Stimulated activated CD8-positive, alpha-beta memory T cell treated with anti-CD3 and anti-CD28 coated beads, Interleukin-15, amount 100 ng/mL, for 24 hours (primary cell): ENCODE measurements at places on chromosomes 4 and X.

DNA sequence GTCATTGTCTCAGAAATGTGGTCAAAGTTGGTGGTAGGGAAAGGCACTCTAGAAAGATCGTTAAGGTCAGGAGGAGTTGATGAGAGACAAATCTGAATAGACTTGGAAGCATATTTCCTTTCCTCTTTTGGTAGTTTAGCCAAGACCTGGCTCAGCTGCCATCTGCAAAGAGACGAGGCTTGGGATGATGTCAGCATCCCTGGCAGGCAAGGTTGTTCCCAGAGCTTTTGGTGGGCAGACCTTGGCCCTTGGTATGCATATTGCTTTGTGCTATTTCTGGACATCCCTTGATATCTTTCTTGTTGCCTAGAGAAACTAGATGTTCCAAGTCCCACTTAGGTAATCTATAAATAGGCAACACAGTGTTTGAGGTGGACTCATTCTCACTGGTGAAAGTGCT, 82.4 kb upstream of the NAF1 start:
- DNase-seq = no peak

- no peak for DNase-seq
Observed at GRCh38 chr4:83269256-83269655, 15.3 kb downstream of the COQ2 start.

DNA sequence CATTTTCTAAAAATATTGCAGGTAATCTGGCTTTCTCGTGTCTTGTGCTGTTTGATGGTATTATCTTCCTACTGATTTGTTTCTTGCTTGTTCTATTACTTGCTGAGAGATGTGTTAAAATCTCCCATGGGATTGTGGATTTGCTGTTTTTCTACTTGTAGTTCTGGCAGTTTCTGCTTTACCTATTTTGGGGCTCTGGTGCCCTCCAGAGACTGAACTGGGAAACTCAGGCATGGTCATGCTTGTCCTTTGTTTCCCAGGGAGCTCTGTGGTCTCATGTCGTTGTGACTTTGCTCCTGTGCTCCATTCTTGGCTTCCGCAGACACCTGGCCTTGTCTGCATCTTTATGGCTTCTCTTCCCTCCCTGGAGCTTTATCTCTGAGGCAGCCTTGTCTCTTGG, 39.5 kb downstream of the NSD2 start:
- DNase-seq = no peak

DNA sequence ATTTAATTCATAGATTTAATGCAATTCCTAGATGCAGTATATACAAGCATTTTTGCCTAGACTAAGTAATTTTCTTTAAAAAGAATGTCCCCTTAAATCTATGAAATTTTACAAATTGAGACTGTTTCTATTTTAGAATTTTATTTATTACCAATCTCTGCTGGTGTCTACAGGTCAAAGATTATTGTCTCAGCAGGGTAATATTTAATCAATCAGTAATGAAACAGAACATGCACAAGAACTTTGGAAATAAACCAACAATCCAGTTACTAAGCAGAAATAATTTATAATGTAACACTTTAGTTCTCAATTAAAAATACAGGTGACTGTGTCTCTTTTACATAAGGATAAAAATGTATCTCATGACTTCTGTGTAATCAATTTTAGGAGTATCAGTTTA, 266.2 kb downstream of the PPP3CA start:
- DNase-seq = no peak

DNA sequence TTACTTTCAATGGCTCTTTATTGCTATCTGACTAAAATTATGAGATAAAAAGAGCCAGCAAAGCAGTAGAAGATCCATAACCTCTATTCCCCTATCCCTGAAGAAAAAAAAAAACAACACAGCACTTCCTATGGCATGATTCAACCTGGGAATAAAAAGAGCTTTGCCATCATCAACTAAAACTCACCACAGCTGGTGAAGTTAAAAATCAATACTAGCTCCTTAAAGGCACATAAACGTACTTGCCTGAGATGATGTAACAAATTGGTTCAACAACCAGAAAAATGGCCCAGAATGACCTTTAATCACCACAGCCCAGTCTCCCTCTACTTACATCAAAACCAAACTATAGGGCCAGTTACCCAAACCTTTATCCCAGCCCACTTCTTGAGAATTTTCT, 153.8 kb downstream of the MAML3 start:
- DNase-seq = no peak

- no peak for DNase-seq
Observed at GRCh38 chr4:183348706-183349659, 26.8 kb upstream of the CLDN24 start.

GRCh38 chr4:5452156-5452555, 256.2 kb downstream of the EVC2 start:
- DNase-seq = no peak

DNA sequence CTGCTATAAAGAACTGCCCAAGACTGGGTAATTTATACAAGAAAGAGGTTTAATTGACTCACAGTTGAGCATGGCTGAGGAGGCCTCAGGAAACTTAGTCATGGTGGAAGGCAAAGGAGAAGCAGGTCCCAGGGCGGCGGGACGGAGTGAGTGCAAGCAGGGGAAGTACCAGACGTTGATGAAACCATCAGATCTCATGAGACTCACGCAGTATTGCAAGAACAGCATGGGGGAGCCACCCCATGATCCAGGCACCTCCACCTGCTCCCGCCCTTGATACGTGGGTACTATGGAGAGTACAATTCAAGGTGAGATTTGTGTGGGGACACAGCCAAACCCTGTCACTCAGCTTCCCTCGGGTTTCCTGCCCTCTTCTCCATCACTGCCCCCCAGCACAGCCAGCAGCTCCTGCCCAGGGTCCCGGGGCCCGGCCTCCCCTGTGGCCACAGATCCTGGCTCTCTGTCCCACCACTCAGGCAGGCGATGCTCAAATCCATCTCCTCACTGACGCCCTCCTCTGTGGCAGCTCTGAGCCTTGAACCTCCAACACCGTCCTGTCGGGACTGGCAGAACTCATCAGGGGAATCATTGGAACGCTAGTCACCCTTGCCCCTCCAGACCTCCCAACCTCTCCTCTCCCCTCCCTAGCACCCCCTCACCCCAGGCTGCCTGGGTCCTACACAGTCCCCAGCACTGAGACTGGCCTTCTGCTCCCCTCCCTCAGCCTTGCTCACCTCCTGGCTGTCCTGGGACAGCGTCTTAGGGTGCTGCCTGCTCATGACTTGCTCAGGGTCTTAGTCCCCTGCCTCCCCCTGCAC, 37.6 kb downstream of the FGFRL1 start:
- no peak for DNase-seq

GRCh38 chr4:185280608-185281007, 71.2 kb downstream of the SNX25 start:
- DNase-seq = no peak

DNA sequence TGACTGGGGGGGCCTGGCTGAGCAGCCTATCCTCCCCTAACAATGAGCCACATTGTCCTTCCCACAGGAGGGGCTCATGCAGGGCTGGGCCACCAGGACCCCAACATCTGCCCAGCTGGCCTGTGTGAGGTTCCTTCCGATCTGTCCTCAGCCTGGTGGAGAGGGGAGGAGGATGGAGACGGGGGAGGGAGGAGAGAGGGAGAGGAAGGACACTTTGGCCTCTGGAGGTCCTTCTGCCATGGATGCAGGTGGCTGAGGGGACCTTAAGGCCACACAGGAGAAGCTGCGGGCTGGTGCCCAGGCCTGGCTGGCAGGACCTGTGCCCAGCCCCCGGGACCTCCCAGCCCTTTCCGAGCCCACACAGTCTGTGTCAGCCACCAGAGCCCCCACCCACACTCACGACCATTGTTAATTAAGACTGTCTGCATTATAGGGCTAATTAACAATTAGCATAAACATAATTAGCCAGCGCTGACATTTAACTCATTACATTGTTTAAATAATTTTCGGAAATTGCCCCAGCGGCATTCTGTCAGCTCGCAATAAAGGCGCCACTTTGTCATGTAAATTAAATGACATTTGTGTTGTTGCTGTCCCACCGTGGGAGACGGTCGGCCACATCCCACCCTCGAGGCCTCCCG, 53.0 kb upstream of the NKX1-1 start:
- DNase-seq = no peak

- no peak for DNase-seq
Observed at GRCh38 chrX:150411656-150412055, 48.5 kb downstream of the MAMLD1 start.

GRCh38 chr4:133465022-133465421, 315.9 kb downstream of the PCDH10 start:
- DNase-seq = no peak

DNA sequence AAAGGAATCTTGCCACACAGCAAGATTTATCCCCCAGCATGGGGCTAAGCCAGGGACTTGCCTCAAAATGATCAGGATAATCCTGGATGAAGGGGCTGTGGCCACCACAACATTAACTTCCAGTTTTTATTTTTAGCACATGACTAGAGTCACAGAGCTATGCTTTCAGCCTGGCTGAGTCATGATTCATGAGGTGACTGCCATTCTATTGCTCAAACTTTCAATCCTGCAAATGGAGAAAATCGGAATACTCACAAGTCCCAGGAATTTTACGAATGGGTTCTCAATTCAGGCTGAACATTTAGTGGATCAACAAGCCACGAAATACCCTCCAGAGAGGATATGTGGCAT, 70.7 kb upstream of the HPGD start:
- no peak for DNase-seq

DNA sequence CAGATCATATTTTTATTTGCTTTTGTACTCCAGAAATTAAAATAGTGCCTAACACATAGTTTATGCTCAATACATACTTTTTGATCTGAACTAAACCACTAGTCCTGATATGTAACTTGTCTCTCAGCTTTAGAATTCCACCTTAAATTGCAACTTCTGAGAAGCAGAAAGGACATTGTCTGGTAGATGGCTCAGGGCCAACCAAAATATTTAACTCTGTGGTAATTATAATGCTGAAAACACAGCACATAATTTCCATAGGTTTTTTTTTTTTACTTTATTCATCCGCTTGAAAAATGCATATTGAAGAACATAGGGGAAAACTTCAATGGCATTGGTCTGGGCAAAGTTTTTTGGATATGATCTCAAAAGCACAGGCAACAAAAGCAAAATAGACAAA, 59.3 kb downstream of the AREG start:
- no peak for DNase-seq

- no peak for DNase-seq
Observed at GRCh38 chr4:188887905-188888304, 748.7 kb downstream of the TRIML1 start.

GRCh38 chr4:24980064-24980690, 50.6 kb downstream of the LGI2 start:
- DNase-seq = no peak

DNA sequence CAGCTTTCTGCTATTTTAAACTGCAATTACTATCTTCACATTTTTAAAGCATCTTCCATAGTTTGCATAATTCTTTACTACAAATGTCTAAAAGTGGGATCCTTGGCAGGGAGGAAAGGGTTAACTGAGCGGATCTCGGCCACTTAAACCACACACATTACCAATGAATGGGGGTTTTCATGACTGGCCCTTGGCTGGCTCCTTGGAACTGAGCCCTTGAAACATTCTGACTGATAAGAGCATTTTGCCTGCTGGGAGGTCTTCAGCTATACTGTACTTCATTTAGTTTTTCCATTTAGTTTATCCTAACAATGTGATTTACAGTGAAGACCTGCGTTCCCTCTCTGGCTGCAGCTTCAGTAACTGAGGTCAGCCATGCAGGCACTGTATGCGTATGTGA, 31.7 kb upstream of the MFAP3L start:
- DNase-seq = no peak

DNA sequence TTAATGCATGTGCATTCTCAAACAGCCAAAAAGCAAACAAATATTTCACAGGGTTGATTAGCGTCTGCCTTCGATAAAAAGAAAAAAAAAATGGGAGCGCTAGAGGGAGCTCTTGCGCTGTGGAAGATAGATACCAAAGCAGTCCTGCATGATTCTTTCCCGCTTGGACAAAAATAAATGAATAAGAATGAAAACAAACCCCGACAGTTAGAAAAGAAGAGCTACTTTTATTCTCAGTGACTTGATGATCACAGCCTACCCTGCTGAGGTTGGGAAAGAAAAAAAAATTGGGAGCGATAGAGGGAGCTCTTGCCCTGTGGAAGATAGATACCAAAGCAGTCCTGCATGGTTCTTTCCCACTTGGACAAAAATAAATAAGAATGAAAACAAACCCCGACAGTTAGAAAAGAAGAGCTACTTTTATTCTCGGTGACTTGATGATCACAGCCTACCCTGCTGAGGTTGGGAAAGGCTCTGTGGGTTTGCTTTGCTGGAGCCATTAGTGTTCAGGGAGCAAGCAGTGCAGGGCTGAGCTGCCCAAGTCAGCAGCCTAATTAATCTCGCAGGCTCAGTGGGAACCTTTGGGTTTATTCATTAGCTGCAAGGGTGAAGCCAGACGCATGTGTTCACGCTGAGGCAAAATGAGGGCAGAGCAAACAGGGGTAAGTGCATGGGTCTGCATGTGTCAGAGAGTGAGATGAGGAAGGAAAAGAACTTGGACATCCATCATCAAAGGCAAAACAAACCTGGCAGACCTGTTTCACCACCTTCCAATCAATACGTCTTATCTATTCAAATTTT, 249.3 kb upstream of the PRKX start:
- no peak for DNase-seq

DNA sequence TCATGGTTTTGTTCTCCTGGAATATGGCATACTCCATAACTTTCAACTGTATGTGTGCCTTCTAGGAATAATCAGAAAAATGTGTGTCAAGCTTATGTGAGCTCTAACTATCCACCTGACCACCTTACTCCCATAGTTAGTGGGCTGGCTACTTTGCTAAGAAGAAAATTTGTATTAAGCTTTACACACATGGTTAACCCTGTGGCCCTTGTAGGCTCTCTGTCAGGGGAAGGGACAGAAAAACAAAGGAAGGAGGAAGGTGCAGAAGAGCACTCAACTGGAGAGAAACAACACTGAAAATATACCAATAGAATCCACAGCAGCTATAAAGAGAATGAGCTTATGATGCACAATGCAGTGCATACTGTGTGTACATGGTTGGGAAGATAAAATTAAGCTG, 84.6 kb downstream of the PPP3CA start:
- no peak for DNase-seq

DNA sequence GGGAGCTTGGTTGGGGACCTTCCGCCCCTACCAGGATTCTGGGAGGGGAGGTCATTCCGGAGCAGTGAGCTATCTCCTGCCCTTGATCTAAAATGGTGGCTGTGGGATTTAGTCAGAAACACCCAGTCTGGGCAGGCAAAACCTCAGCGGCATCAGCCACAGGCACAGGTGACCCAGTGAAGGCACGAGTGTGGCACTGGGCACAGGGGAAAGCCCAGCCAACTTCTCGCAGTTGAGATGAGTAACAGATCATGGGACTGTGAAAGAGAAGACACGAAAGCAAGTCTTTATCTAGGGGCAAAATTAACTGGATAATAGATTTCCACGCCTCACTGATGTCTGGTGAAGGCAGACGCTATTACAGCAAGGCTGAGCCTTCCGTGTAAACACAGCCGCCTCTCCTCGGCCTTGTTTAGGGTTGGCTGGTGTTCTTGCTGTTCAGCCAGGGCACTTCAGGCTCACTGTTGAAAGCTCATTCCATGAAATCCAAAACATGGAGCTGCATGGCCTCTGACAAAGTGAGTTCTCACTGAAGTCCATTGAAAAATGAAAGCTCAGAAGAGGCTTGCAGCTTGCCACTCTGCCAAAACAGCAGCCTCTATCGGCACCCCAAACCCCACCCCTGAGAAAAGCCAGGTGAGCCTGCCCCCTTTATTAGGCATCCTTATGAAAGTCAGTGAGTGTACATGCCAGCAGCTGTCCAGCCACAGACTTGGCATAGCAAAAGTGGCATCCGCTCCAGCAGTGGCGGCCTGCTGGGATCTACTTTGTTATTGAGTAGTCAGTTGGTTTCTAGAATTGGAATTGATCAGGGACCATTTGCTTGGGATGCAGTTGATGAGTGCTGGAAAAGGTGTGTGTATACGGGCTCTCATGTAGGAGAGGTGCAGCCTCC, 102.3 kb upstream of the MTM1 start:
- DNase-seq = no peak

- DNase-seq = no peak
Observed at GRCh38 chr4:126046081-126046614, 731.4 kb downstream of the FAT4 start.
